ENCODE measurements at places on chromosomes 4 and X.

- peak; percentile 81 for DNase-seq
Measured at GRCh38 chrX:48475774-48476577, at the start of gene FTSJ1. FTSJ1 (plus strand) TSS chrX:48476199; CDS start chrX:48478048, 1,849 bp downstream.

- no peak for DNase-seq
Measured at GRCh38 chr4:98539299-98539698, 119.1 kb downstream of the TSPAN5 start.

DNA sequence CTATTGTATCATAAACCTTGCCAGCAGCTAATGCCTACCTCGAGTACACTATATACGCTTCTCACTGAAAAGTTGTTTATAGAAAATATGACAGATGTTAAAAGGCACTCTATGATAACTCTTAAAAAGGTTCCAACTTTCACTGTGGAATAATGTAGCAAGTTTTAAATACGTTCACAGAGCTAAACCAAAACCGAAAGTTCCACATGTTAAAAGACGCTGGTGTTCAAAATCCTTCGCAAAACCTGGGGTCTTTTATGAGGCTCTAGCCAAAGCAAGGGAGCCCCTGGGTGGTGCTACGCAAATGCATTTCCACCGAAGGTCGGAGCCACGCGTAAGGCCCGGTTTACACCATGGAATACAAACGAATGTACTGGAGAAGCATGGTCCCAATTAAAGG, 103.7 kb upstream of the TENM3 start:
- DNase-seq: no peak

- no peak for DNase-seq
Measured at GRCh38 chr4:8439914-8440491, 520 bp downstream of the ACOX3 start.

DNA sequence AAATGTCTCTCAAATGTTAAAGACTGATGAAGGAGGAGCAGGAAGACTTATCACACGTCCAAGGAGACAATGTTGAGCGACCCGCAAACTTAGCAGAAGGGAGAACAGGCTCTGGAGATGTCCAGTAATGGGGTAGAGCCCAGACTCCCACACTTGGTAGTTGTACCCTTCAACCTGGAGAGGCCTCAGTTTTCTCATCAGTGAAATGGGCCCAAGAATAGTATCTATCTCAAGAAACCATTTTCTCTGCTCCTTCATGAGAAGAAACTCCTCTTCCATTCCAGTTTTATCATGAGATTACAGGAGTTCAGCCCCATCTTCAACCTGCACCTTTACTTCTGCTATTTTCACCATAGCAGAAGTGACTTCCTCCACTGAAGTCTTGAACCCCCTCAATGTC, 169.9 kb downstream of the DHRSX start:
- DNase-seq: no peak

DNA sequence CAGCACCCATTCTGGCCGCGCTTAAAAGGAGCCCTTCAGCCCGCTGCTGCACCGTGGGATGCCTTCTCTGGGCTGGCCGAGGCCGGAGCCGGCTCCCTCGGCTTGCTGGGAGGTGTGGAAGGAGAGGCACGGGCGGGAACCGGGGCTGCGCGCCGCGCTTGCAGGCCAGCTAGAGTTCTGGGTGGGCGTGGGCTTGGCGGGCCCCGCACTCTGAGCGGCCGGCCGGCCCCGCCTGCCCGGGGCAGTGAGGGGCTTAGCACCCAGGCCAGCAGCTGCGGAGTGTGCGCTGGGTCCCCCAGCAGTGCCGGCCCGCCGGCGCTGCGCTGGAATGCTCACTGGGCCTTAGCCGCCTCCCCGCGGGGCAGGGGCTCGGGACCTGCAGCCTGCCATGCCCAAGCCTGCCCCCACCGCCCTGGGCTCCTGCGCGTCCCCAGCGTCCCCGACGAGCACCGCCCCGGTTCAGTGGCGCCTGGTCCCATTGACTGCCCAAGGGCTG, 111.3 kb downstream of the PCDH18 start:
- no peak for DNase-seq
